Hypothalamus (tissue), 51 donors: ENCODE measurements at places on chromosomes 11 and 22.

GRCh38 chr11:120565466-120566155 lies 54.1 kb downstream of the GRIK4 start:
- DNase-seq, result no peak

DNA sequence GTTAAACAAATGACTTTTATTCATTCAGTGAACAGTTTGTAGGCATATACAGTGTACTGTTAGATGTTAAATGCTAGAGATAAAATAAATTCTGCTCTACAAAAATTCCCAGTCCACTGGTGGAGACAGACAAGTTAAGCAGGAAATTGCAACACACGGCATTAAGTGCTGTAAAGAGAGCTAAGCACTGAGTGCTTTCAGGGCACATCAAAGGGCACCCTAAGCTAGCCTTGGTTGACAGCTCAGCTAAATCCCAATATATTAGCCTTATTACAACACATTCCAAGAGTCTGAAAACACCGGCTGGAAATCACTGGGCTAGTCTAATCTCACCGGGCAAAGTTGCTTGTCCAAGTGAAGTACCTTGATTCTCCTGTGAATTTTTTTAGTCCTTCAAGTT lies 55.1 kb downstream of the NOX4 start:
- DNase-seq, result no peak

GRCh38 chr11:103688924-103689323 lies 347.5 kb upstream of the DDI1 start:
- no peak for DNase-seq

- DNase-seq, result no peak
Measured at GRCh38 chr22:48152164-48152775, 1389.8 kb downstream of the TBC1D22A start.

GRCh38 chr11:10727146-10727851 lies 23.7 kb upstream of the CTR9 start:
- no peak for DNase-seq

DNA sequence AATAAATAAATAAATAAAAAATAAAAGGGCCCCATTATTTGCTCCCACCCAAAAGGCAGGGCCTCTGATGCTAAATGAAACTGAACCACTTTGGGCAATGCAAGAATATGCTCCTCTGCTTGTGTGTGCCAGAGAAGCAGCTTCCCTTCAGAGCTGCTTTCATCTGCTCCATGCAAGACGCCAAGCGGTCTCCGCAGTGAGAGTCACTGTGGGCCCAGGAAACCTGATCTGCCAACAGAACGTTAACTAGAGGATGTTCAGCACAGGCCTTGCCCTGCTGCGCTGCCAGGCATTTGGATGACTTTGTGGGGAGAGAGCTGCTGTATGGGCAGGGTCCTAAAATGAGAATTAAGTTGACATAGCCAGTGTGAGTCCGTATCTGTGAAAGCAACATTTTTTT lies 43.7 kb upstream of the APOA1 start:
- no peak for DNase-seq

DNA sequence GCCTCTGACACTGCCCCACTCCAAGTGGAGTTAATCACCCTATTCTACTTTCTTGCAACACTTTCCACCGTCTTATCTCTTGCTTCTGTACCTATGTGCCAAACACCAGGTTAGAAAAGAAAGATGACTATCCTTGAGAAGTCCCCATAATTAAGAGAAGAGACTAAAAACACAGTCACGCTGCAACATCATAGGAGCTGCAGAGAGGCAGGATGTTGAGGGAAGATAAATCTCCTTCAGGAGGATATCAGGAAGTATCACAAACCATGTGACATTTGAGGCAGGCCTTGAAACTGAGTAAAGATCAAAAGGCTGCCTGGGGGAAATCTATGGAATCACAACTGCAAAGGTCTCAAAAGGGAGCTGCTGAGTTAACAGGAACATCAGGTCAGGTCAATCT lies 24.8 kb downstream of the GAB2 start:
- DNase-seq, result no peak
